Activated CD8-positive, alpha-beta memory T cell treated with anti-CD3 and anti-CD28 coated beads for 1 hour (primary cell): ENCODE measurements at places on chromosomes 5 and 9.

DNA sequence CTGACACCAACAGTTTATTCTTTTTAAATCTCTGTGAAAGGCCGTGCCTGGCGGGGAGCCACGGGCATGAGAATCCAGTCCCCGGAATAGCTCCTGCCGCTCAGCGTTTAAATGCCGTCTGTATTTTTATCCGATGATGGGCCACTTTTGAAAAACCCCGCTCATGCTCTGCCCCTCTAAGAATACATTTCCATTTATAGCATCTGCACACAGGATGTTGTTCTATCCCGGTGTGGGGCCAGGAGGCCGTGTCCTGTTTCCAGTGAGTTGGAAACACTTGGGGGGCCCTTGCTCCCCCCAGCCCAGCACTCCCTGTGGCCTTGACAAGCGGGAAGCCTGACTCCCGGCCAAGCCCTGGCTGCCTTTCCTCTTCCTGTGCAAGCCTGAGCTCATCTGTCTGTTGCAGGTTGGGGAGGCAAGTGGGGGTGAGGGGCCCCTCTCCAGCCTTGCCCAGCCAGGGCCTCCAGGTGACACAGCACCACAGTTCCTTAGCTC is 39.0 kb downstream of the ERGIC1 start:
- DNase-seq, result no peak

GRCh38 chr5:168784454-168784853 is 205.3 kb upstream of the PANK3 start:
- DNase-seq, result no peak

DNA sequence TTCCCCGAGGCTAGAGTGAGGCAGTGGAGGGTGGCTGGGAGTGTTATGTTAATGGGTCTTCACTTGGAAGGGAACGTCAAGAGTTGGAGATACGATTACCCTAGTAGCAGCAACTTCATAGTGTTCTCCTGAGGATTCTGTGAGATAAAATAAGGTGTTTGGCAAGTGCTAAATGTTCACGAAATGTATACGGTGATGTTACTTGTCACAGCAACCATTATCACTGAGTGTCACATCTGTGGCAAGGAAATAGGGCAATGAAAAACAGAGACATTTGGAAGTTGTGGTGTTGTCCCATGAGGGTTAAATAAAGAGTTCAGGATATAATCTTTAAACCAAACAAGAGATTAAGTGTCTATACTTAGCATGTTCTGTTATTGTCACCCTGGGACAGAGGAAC is 183.3 kb downstream of the ALDH1A1 start:
- DNase-seq, result no peak

DNA sequence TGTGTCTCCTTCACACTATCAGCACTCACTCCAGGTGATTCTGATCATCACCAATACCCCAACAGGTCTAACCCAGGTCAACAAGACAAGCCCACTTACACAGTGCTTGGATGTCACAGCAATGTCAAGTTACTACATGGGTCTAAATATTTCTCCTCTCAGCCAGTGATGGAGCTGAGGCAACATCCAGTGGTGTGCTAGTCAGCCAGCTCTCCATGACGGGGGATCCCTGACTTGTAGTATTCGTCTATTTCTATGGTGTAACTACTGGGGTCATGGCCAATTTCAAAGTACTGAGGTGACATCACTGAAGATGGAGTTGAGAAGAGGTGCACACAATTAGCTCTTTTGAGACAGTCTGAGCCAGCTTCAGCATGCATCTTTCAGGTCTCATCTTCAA is 31.1 kb downstream of the ADRB2 start:
- DNase-seq, result no peak

DNA sequence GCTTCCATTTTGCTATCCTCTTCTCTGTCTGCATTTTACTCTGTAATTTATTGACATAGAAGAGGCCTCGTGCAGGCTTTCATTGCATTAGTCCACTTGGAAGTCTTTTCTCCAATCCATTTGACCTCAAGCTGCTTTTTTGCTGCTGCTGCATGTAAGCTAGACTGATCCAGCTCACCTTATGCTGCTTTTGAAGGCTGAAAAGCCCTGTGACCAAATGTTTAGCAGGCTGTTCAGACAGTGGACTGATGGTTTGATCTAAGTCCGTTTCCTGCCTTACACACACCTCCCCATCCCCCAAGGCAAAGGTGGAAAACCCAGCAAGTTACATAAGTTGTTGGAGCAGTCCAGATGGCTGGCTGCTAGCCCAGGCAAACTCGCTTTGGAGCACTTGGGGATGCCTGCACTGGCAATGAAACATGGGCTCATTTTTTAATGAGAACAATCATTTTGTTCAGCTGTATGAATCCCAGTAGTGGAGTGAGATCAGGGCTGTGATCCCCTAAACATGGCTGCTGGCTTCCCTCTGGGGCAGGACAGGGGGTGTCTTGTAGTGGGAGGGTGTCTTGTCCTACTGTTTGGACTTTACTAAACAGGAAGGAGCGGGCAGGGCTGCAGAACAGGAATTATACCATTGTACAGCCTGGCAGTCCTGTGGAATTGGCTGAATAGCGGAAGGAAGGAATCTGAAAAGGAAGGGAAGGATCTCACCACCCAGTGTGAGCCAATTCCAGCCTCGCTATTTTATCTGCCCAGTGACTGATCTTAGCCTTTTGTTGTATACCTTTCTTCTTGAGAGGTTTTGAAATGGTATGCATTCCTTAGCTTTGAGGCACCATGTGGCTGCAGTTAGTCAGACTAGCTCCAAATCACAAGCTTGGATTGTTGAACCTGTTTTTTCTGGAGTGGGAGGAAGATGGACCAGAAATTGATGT is 212.0 kb downstream of the ARHGAP26 start:
- DNase-seq, result no peak
